Activated CD4-positive, alpha-beta T cell treated with anti-CD3 and anti-CD28 coated beads, Interleukin-2, Interleukin-4, amounts not matched to agents 100 ng/mL and 50 ng/mL, durations not matched to agents 16 hours and 8 hours (primary cell): ENCODE measurements at places on chromosomes 16 and 17.
A peak's percentile ranks its signal among the peaks of the same experiment; 100 is the strongest.

GRCh38 chr17:3750926-3751325 is 27.2 kb downstream of the HASPIN start:
- DNase-seq: peak; percentile 44

GRCh38 chr17:82077617-82078358 is 12.2 kb upstream of the DUS1L start:
- DNase-seq: no peak

- no peak for DNase-seq
These were observed 22.2 kb upstream of the DNAH17 start for GRCh38 chr17:78599419-78599818.

DNA sequence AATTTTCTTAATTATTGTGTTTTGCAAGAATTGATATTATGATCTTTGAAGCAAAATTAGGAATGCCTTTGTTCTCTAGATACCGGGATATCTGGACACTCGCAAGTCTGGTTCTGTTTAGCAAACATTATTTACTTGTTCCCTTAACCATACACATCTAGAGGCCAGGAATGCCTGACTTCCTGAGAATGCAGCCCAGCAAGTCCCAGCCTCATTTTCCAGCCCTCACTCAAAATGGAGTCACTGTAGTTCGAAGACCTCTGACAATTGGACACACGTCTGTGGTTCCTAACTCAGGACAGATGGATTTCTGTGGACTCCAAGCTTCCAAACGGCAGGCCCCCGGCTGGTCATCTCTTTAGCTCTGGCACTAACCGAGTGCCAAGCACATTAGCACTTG is 355.4 kb upstream of the RBFOX1 start:
- no peak for DNase-seq

DNA sequence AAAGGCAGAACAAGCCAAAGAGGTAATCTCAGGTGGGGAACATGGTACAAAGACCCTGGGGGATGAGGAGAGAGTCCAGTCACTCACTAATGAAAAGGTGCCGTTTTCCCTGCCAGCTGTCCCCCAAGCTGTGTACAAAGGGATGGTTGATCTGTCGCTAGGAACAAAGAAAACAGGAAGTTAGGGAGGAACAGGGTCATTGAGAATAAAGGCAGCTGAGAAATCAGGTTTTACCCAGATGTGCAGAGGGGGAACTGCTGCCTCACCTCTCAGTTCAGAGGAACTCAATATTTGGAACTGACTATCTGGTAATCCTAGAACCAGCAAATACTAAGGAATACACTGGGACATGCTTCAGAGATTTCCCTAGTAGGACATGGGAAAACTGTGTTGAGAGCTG is 1.5 kb downstream of the RSKR start:
- DNase-seq: no peak

GRCh38 chr16:88826070-88826840 is 14.5 kb upstream of the APRT start:
- no peak for DNase-seq

DNA sequence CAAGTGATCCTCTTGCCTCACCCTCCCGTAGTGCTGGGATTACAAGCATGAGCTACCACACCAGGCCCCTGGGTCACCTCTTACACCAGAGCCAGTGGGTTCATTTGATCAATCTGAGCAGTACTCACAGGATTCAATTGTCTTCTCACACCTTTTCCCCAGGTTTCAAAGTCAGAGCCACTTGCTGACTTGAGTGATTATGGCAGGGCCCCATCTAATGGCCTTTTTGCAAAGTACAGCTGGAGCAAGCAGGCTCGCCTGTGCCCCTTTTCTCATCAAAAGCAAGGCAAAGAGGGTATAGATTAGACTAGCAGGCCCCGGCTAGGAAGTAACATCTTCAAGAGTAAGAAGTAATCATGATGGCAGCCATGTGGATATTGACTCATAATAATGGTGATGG is 114.8 kb upstream of the NOL11 start:
- DNase-seq: peak; percentile 18

DNA sequence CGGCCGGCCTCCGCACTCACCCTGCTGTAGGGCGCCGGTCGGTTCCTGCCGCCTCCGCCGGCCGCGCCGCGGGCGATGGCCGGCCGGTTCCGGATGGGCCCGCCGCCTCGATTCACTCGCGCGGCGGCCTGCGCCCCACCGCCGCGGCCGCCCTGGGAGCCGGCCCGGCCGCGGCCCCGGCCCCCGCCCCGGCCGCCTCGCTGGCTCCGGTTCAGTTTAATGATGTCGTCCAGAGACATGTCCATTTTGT is 158 bp downstream of the ALYREF start:
- DNase-seq: no peak

DNA sequence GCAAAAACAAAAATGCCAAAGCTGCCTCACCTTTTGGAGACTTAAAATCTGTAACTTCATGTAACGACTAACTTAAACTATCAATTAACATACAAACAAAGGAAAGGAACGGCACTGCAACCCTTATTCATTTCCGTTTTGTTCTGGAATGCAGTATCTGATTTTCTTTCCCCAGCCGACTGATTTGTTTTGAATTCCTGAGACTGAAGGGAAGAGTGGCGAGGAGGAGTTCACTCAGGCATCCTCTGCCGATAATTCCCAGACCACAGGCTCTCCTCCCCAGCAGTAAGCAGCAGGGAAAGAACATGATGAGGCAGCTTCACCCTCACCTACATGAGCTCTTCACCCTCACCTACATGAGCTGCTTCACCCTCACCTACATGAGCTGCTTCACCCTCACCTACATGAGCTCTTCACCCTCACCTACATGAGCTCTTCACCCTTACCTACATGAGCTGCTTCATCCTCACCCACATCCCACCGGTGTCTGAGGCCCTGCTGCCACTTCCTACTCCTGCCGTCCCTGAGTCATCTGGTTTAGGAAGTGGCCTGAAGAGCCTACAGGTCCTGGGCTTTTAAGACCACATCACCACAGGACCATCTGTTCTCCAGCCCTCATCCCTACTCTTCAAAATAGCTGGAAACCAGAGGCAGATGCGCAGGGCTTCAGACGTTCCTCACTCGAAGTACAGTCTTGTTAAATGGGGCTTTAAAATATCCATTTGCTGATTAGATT is 168.0 kb upstream of the RPH3AL start:
- DNase-seq: no peak

GRCh38 chr16:15572329-15573001 is 70.5 kb downstream of the MARF1 start:
- no peak for DNase-seq

- DNase-seq: no peak
These were observed 26.3 kb upstream of the ATP2A3 start for GRCh38 chr17:3990386-3991127.

DNA sequence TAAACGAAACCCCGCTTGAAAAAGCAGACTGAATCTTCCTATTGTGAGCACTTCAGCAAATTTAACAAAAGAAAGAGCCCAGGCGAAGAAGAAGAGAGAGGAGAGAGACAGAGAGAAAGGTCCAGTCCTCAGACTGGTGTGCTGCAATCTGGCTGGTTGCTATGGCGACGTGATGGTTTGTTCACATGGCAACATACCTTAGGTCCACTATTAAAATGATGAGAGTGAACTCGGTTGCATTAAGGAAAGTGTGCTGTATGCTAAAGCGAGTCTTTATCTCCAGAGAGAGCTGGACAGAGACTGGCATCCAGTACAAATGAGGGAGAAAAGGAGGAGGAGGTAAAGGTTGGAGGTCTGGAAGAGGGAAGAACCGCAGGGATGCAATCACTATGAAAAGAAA is 271.8 kb upstream of the ZFHX3 start:
- no peak for DNase-seq

DNA sequence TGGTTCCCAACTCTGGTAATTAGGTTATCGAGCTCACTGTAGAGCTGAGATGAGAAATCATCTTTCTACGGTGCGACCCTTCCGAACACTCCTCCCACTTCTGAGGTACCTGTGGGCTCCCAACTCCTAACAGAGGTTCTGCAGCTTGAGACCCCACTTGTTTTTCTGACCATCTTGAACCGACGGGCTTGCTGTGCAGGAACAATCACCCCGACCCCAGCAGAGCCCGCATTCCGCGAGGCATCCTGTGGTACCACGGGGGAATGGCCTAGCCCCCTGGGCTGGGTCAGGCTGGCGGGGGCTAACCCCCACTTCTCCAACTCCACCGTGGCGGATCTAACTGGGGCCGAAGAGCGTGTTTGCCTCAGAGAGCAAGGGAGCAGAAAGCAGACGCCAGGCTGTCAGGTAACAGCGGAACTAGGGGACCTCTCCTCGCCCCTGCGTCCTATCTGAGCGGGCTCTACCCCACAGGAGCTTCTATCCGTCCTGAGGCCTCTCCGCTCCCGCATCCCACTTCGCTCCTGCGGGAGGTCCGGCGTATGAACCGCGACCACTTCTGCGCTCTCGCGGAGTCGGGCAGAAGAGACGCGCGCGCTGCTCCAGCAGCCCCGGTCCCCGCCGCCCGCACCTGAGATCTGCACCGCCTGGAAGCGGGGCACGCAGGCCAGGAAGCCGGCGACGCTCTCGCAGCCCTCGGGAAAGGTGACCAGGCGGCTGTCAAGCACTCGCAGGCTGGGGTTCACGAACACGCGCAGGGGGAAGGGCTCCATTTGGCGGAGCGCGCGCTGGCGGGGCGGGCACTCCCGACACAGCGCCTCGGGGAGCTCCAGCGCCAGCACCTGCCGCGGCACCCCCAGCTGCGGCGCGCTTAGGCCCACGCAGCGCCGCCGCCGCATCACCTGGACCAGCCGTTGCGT is 761 bp downstream of the PDF start:
- DNase-seq: peak; percentile 17

- DNase-seq: no peak
These were observed 242.8 kb upstream of the PSMD7 start for GRCh38 chr16:74053826-74054225.

GRCh38 chr16:11686713-11687380 is 18.6 kb downstream of the SNN start:
- DNase-seq: no peak

- no peak for DNase-seq
These were observed 618.8 kb upstream of the CDH11 start for GRCh38 chr16:65740711-65741110.

GRCh38 chr16:55494994-55495421 is 13.9 kb upstream of the LPCAT2 start:
- no peak for DNase-seq

- no peak for DNase-seq
These were observed 443.0 kb downstream of the WWOX start for GRCh38 chr16:78542419-78542818.

- no peak for DNase-seq
These were observed 543 bp downstream of the ARHGAP23 start for GRCh38 chr17:38428643-38429371.

DNA sequence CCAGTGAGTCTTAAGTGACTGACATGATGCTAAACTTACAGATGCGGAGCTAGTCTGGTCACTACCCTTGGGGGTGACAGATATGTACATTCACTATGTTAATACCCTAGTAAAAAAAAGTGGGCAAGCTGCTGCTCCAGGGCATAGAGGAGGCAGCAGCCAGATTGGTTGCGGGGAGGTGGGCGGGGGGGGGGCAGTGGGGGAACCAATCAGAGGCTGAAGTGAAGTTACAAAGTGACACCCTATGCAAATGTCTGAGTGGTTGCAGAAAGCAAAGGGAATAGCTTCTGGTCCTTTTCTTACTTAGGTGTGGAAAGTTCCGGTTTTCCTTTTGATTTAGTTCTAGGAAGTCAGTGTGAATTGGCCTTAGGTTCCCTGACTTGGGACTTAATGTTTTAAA is 12.1 kb downstream of the NDEL1 start:
- no peak for DNase-seq

- DNase-seq: no peak
These were observed 27.2 kb upstream of the WWOX start for GRCh38 chr16:78072275-78072674.

GRCh38 chr17:45230410-45230786 is 8.7 kb downstream of the FMNL1 start:
- DNase-seq: no peak

- DNase-seq: no peak
These were observed 29.6 kb downstream of the VPS53 start for GRCh38 chr17:685006-685405.

DNA sequence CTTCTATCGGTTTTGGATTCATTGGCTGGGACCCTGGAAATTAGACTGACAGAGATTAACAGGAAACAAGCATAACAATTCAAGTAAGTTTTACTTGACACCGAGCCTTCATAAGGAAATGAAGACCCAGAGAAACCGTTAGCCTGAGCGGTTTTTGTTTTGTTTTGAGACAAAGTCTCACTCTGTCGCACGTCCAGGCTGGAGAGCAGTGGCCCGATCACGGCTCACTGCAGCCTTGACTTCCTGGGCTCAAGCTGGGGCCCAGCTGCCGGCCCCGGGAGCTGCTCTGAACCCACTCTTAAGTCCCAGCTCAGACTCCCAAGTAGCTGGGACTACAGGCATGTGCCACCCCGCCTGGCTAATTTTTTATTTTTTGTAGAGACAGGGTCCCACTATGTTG is 321.3 kb downstream of the SEC14L1 start:
- peak; percentile 84 for DNase-seq

DNA sequence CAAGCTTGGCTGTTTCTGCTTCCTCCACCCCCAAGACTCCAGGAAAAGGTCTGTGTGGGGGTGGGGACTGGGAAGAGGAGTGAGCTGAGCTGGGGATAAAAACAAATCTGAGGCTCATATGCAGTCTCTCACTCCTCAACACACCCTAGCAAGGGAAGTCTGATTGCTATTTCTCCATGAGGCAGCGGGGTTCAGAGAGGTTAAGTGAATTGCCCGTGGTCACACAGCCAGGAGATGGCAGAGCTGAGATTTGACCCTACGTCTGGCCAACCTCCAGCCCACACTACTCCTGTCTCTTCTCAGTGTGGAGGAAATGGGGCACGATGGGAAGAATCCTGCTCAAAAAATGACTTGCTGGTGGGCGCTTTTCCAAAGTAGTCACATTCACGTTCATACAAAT is 4.8 kb upstream of the ABCC3 start:
- DNase-seq: no peak

DNA sequence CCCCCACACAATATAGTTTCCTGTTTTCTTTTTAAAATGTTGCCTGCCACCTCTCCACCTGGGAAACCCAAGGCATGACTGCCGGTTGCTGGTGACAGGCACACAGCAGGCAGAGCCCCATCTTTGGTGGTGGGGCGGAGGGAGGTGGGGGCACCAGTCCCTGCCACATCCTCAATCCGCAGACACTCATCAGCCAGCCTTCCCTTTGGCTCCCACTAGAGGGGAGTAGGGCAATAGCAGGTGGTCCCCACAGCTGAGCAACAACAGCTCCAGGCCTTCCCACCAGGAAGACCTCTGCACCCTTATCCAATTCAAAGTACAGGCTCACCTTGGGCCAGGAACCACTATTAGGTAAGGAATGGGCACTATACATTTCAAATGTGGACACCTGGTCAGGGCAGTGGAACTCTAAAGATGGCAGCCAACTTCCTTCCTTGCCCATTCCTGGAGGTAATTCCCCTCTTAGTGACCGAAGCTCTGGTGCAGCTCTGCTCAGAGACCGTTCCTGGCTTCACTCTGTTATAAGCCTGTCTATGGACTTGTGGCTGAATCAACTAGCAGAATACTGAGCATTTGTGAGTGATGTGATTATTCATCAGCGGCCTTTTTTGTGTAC is 13.9 kb downstream of the RECQL5 start:
- peak; percentile 18 for DNase-seq
